ENCODE measurements at places on chromosomes 3 and 15. TPM values are rescaled to one million over a fixed set of nuclear protein-coding genes. Genes with fewer than 3 reads are reported as not detected.

The GP5 gene
- total RNA-seq = 0.21 TPM

DNA sequence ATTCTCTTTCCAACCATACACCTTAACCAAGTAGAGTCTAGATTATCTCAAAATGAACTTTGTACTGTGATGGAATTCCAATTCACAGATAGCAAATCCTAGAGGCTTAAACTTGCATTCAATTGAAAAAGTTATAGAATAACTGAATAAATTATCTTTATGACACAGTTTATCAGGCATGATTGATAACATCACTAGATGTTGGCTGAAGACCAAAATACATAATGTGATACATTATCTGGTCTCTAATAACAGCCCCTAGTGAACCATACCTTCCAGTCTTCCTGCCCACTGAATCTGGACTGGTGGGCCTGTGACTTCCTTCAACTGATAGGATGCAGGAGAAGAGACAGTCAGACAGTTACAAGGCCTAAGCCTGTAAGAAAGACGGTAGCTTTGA, 165.2 kb upstream of the CMC1 start:
- DNase-seq = no peak

GRCh38 chr15:33926260-33926659, 42.0 kb upstream of the CHRM5 start:
- DNase-seq = no peak

DNA sequence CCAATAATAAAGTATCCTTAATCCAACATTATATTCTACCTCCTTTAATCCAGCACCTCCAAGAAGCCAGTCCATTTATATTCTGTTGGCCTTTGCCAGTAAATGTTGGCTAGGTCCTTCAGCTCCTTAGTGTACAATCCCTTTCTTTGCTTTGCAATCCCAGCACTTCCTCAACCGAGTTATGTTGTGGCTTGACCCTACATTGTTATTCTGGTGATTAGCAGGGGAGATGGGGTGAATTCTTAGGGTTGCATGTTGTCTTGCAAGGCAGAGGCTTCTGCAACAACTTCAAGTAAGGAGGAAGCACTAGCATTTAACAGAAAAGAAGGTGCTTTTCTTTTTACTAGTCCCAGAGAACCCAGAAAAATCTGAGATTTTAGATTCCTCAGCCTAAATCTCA, 127.2 kb downstream of the CD47 start:
- no peak for DNase-seq

DNA sequence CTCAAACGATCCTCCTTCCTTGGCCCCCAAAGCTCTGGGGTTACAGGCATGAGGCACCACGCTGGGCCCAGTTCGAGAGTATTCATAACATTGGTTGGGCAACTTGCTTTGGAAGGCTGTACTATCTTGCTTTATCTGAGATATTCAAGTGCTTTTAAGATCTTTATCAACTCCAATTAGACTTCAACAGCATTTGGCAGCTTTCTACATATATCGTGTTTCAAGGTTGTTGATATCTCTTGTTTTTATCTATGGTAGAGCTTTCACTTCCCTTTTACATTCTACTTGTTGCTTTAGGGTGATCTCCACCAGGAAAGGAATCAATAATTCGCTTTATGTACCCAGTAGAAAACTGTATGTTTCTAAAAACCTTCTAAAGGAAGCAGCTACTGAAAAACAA, 395.3 kb downstream of the IL5RA start:
- DNase-seq = no peak

DNA sequence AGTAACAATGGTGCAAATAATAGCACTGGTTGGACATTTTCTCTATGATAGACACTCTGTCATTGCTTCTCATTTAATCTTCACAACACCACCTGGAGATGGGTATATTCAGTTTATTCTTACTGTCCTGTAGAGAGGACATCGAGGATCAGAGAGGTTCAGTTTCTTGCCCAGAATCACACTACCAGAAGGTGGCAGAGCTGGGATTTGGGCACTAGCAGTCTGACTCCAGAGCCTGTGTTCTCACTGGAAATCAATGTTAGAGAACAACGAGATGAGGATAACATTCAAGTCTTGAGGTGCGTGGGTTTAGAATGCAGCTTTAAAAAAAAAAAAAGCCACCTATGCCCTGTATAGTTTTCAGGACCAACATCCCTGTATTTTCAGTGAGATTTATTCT, 127.8 kb downstream of the SYNPR start:
- DNase-seq = no peak

GRCh38 chr15:69164807-69165636, 4.6 kb downstream of the GLCE start:
- no peak for DNase-seq

- DNase-seq = no peak
Measured at GRCh38 chr3:54557538-54558428, 370.1 kb downstream of the LRTM1 start.
